ENCODE measurements at places on chromosomes 7 and 10.

GRCh38 chr7:52085610-52086009, 769.0 kb upstream of the COBL start:
- ATAC-seq, result no peak

DNA sequence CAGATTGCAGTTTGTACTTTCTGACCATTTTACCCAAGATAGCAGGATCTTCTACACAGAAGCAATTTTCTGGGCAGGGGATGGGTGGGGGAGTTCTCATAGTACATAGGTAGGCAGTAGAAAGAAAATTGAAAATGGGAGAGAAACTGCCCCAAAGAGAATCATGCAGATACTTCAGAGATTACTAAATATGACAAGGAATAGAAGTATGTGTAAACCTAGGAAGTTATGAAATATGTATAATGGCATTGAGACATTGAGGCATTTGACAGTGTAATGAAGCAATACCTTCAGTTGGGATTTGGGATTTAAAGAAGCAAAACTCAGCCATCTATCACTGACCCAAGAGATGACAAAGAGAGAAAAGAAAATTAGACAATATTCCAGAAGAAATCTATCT, 233.0 kb downstream of the PTN start:
- no peak for ATAC-seq

- ATAC-seq, result no peak
Observed at GRCh38 chr10:44460416-44460815, 75.5 kb upstream of the CXCL12 start.

- no peak for ATAC-seq
Observed at GRCh38 chr7:52764492-52765169, 270.8 kb upstream of the POM121L12 start.

- ATAC-seq, result no peak
Observed at GRCh38 chr7:14765731-14766130, 136.8 kb downstream of the DGKB start.

DNA sequence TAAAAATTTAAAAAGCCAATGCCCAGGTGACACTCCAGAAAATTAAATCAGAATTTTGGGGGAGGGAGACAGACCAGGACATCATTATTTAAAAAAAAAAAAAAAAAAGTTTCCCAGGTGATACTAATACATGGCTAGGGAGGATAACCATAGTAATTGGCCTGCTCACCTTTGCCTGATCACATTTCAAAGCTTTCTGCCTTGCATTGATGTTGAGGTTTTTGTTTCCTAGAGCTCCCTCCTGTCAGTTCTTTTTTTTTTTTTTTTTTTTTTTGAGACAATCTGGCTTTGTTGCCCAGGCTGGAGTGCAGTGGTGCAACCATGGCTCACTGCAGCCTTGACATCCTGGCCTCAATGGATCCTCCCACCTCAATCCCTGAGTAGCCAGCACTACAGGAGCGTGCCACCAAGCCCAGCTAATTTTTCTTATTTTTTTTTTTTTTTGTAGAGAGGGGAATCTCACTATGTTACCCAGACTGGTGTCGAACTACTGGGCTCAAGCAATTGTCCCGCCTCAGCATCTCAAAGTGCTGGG, 38.1 kb downstream of the CPED1 start:
- no peak for ATAC-seq

DNA sequence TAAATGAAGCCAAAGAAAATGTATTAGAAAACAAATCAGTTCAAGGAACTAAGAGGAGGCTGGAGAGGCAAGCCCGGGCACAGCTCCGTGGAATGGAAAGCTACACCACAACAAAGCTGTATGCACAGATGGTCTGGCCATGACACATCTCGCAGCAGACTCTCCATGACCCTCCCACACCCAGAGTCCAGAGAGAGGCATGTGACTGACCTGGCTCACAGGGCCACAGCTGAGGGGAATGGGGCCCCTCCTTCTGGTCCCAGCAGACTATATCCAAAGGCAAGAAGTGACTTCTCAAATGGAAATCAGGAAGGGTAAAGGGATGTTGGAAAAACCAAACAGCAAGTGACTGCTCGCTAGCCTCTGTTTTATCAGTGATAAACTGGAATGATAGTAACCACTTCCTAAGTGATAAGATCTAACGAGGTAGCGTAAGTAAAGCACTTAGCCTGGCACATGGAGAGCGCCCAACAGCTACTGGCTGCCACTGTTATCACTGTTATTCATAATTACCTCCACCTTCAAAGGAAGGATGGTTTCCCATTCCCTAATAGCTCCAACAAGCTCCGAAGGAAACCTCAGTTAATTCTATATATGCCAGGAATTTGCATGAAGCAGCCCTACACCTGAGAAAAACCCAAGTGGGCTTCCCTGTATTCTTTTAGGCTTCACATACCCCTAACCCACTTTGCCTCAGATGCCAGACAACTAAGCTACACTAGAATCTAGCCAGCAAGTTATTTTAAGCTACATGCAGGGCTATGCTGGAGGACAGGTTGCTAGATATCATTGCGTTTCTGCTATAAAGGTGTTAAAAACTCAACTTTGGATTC, 8.4 kb downstream of the OSBPL3 start:
- no peak for ATAC-seq

- ATAC-seq, result peak; percentile 21
Observed at GRCh38 chr10:80204677-80205476, 460 bp downstream of the ANXA11 start.

GRCh38 chr7:143346018-143346417, 16.5 kb downstream of the FAM131B start:
- ATAC-seq, result no peak

DNA sequence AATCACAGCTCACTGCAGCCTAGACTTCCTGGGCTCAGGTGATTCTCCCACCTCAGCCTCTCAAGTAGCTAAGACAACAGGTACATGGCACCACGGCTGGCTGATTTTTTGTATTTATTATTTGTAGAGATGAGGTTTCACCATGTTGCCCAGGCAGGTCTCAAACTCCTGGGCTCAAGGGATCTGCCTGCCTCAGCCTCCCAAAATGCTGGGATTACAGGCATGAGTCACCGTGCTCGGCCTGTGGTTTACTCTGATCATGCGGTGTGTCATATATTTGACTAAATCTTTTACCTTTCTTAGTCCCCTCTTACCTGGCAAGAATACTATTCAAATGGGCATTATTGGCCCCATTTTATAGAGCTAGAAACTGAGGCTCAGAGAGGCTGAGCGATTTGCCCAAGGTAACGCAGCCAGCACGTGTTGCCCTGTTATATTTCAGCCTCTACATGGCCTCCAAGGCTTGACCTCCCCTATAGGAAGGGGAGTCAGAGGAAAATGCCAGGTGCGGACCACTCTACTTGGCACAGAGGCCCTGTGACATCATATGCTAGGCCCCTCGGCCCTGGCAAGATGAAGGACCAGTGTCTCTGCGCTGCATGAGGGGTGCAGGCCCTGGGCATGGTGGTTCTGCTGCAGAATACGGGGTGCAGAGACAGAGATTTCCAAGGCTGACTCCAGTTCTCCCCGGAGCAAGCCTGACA, 8.2 kb downstream of the ZCCHC24 start:
- no peak for ATAC-seq

DNA sequence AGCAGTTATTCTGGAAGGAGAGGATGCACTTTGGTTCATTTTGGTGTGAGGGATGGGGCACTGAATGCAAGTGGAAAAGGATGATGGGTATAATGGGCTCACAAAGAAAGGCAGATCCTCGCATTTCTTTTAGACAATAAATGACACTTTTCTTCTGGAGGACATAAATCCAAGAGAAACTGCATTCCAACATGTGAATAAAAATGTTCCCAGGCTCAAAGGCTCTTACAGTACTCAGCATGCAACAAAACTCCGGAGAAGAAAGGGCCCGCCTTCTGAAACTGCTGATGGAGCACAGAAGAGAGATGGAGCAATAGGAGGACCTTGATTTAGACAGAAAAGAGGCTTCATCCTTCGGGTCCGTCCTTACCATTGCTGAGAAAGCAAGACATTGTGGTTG, 538.2 kb upstream of the DPP6 start:
- ATAC-seq, result no peak

DNA sequence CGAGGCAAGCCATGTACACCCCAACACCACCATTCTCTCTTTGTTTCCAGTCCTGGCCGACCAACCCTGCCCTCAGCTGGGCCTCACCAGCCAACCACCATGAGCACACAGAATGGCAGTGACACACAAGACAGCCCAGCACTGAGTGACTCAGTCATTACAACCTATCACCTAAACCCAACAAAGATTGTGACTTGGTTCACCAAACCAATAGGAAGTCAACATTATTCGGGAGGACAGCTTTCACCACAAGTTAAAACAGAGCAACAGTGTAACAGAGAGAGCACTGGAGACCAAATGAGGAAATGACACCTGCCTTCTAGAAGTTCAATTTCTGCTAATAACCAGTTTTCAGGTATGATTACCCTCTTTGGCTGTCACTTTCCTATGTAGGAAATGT, 72.1 kb downstream of the DNMBP start:
- ATAC-seq, result no peak

- ATAC-seq, result no peak
Observed at GRCh38 chr7:106277976-106278375, 6.8 kb downstream of the NAMPT start.

DNA sequence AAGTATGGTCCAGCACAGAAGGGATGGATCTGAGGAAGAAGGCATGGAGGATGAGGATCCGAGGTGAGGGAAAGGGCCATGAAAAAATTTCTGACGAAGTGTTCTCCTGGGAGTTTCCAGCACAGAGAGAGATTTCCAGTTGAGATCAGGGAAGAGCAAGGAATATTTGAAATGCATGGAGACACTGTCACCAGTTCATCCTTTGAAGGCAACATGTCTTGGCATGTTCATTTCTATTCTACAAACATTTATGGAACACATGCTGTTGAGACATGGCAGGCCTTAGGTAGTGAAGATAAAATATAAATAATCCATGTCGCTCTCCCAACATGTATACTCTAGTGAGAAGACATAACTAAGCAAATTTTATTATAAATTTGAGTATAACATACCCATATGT, 234.0 kb upstream of the TCF7L2 start:
- ATAC-seq, result no peak

All from activated CD4-positive, CD25-positive, alpha-beta regulatory T cell treated with anti-CD3 and anti-CD28 coated beads, Interleukin-2, amount 50 U/mL, for 24 hours (primary cell).